ENCODE measurements at places on chromosomes 16 and 17.
A peak's percentile ranks its signal among the peaks of the same experiment; 100 is the strongest.

GRCh38 chr17:61784510-61784909, 78.8 kb downstream of the BRIP1 start:
- no peak for DNase-seq

DNA sequence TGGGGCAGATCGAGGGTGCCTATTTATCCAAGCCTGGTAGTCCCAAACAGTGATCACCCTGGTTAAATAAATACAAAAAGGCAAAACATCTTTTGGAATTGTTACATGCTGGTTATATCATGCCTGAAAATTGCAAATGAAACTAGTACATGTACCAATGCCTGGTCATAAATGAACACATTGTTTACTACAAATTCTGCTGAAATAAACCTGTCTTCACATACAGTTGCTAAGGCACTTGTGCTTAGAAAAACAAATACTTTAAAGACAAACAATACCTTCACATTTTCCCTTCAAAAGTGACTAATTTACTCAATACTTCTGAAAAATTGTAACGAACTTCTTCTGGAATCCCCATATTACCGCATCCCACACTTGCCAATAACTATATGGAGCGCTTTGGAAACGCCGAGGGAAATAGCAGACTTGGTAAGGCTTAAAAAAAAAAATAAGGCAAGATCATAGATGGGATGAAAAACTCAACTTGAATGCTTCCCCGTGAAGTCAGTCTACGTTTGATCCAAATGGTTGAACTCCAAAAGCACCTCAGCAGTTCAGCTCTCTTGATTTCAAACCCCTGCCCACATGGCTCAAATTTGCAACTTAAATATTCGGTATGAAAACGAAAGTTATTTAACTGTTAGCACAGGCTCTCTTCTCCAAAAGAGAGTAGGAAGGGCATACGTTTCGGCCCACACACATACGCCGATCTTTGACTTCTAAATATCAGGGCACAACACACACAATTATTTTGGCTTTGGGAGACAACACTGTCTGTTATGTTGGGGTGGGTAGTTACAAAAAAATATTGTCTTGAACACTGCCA, 264.5 kb downstream of the NTN1 start:
- peak; percentile 35 for DNase-seq

GRCh38 chr17:65559461-65559803, 2.0 kb downstream of the AXIN2 start:
- DNase-seq, result no peak

DNA sequence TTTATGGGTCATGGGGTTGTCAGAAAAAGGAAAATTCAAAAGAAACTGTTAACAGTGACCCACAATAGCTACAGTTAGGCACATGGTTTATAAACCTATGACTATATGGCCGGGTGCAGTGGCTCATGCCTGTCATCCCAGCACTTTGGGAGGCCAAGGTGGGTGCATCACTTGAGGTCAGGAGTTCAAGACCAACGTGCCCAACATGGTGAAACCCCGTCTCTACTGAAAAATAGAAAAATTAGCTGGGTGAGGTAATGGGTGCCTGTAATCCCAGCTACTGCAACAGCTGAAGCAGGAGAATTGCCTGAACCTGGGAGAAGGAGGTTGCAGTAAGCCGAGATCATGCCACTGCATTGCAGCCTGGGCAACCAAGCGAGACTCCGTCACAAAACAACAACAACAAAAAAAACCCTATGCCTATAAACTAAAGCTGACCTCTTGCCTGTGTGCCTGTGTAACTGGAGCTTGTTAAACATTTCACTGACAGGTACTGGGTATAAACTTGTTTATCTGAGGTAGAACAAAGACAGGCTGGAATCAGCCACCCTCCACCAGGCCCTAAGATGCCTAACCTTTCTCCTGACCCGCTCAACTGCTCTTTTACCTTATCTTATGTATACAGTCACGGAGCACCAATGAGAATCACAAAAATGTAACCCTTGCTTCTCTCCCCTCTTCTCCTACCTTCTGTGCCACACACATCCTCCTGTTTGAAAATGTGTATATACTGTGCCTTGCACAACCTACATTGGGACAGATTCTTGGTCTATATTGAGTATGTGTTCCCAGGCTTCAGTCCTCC, 62.9 kb upstream of the ATF7IP2 start:
- no peak for DNase-seq

DNA sequence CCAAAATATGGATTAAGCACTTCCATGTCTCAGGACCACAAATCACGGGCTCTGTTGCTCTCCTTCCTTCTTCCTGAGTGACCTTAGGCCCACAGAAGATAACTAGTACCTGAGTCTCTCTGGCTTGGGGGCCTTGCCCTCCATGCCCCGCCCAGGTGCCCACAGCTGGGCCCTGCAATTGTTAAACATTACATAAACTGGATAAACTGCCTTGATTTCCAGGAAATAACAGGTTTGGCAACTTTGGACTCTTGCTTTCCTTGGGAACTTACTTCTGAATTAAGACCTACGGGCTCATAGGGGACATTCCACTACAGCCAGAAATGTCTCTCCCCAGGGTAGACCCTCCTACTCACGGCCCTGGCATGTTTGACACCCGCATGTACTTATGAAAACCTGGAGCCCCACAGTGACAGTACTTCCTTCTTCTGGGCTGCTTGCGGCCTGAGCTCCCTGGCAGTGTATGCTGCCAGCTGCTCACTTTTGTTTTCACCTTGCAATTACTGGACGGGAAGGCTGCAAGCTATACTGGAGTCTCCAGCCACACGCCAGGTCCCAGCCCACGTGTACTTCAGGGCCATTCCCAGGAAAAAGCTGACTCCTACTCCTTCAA, 2.3 kb upstream of the UBALD2 start:
- DNase-seq, result no peak

GRCh38 chr16:75108792-75109731, 7.5 kb downstream of the LDHD start:
- DNase-seq, result peak; percentile 81

- DNase-seq, result no peak
These were observed 111.4 kb downstream of the METRNL start for GRCh38 chr17:83190601-83191387.

DNA sequence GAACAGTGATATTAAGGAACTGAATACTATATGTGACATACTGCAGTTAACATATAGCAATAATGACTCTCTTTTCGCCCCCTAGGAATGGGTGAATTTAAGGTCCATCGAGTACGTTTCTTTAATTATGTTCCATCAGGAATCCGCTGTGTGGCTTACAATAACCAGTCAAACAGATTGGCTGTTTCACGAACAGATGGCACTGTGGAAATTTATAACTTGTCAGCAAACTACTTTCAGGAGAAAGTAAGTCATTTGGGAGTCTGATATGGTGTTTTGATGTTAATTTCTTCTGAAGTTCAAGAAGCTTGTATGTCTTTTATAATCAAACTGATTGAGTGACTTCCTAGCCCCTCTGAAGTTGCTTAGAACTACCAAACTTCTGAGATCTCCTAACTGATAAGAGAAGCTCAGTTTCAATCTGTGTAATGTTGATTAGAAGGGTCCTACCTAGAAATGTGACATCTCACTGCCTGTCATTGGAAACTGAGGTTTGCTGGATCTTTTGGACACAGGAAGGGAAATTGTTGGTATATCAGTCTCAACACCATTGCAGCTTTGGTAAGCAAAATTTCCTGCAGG, 1.0 kb downstream of the UTP4 start:
- no peak for DNase-seq

GRCh38 chr16:55703003-55704001, 47.5 kb downstream of the SLC6A2 start:
- DNase-seq, result peak; percentile 86
